ENCODE measurements at places on chromosomes 3 and 15. TPM values are rescaled to one million over a fixed set of nuclear protein-coding genes. Genes with fewer than 3 reads are reported as not detected.

GRCh38 chr3:27910456-27910855 lies 188.3 kb upstream of the EOMES start:
- DNase-seq = no peak

DNA sequence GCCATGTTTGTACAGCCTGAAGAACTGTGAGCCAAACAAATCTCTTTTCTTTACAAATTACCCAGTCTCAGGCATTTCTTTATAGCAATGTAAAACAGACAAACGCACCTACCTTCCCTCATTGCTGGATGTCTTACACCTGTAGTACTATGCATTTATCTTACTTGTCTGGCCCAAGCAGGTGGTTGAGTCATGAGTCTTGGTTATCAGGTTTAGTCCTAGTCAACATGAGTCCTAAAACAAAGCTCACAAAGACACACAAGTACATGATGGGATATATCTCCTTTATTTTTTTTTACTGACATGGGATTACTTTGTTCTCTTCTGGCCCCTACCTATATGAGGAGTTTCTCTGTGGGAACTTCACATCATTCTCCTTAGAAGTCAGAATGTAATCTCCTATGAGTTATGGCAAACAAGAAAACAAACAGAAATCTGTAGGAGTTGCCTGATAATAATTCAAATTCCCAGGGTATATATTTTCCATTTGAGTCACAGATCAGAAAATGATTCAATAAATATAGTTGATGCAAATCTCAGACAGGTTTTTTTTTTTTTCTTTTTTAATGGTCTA lies 33.6 kb upstream of the PLSCR2 start:
- peak; percentile 15 for DNase-seq

GRCh38 chr3:188584958-188585689 lies 431.2 kb downstream of the LPP start:
- peak; percentile 34 for DNase-seq

- DNase-seq = peak; percentile 44
These were observed 63.5 kb downstream of the OTOL1 start for GRCh38 chr3:161560008-161560637.

- DNase-seq = no peak
These were observed 60.5 kb upstream of the MRPS22 start for GRCh38 chr3:139283301-139283700.

GRCh38 chr15:27587810-27588209 lies 511.3 kb downstream of the OCA2 start:
- DNase-seq = peak; percentile 16

DNA sequence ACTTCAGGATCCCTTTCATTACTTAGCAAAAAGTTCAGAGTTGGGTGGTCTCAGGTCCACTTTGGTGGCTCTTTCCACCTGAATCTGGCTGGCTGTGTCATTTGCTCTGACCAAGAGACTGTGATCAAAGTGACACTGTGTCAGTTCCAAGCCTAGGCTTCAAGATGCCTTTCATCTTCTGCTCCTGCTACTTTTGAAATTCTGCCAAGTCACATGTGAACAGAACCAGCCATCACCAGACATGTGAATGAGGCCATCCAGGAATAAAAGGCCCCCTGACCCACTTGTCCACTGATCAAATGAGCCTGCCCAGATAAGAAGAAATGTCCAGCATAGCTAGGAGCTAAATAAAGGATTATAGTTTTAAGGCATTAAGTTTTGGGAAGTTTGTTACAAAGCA lies 132.2 kb downstream of the OSBPL10 start:
- DNase-seq = no peak

The GAP43 gene
- 1.00 TPM for total RNA-seq

DNA sequence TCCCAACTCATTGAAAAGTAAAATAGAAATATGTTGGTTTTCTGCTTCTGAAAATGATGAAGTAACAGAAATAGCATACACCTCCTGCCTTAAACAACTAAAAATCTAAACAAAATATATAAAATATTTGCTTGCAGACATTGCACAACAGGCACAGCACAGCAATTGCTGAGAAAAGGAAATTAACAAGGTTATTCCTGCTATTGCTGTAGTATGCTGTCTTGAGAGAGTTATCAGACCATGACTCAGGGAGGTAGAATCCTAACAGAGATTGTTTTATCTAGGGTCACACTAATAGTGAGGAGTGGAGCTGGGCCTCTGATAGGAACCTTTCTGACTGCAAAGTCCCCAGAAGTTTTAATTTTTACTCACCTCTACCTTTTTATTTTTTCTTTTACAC lies 72.6 kb downstream of the ZBTB20 start:
- no peak for DNase-seq

The ZMYND10 gene
- 1.4 TPM for total RNA-seq

DNA sequence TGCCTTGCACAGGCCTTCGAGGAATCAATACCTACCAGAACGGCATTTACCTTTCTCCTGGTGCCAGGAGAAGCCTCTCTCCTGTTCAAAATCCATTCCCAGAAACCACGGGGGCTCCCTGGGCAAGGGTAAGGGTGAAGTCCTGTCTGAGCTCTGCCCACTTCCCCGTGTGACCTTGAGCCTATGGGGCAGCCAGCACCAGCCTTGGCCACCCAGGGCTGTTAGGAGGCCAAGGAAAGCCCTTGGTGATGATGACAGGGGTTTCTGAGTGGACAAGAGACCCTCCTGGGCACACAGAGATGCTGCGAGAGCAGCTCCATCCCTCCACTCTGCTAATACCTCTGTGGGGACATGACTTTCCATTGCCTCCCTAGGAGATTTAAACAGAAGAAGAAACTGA lies 5.9 kb downstream of the SCN5A start:
- DNase-seq = no peak

The SNX33 gene
- 9.4 TPM for total RNA-seq

The SLC28A2 gene
- 0.08 TPM for total RNA-seq

DNA sequence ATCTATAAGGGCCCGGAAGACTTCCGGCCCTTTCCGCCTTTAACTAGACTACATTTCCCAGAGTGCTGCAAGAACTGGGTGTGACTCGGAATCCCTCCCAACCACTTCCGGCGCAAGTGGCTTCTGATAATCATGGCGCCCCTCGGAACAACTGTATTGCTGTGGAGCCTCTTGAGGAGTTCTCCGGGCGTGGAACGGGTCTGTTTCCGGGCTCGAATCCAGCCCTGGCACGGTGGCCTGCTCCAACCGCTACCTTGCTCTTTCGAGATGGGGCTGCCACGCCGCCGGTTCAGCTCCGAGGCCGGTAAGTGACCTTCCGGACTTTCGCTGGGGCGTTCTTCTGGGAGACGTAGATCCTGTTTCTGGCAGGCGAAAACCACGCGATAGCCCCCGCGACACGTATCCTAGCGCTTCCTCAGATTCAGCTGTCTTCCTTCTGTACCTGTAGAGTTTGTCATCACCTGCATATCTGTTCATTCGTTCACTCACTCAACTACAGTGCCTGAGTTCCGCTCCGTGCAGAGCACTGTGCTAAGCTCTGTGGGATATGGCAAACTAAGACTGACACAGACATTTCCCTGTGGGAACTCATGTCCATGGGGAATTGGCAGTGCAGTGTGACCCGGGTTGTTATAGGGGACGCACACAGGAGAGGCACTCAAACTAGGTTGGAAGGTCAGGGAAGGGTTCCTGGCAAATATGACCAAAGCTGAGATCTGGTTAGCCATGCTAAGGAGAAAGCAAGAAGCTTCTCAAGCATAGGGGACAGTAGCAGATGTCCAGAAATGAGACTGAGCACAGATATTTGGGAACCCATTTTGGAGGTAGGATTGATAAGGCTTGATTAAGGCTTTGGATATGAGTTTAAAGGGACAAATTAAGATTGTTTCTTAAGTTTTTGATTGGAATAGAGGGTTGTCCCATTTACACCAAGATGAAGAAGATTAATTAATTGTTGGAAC lies at the start of gene MRPS22:
TSS of gene MRPS22 (plus strand) at position 126 of the 962 bp plus-strand sequence. CDS start at position 133, 7 bp downstream.
- DNase-seq = peak; percentile 90

DNA sequence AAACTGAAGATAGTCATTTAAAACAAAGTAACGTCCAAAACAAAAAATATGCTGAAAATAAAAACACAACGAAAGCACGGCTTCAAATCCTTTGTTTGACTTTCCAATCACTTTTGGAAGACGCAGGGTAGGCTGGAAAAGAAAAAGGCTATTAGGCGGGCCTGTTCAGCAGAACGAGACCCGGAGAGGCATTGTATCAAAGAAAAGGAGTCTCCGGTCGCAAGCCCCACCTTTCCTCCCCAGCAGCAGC lies 691 bp downstream of the SENP7 start:
- no peak for DNase-seq

The KY gene
- not detected for total RNA-seq

The PRKCD gene
- total RNA-seq = 5.5 TPM

GRCh38 chr3:141926929-141927328 lies 50.5 kb downstream of the ATP1B3 start:
- no peak for DNase-seq

DNA sequence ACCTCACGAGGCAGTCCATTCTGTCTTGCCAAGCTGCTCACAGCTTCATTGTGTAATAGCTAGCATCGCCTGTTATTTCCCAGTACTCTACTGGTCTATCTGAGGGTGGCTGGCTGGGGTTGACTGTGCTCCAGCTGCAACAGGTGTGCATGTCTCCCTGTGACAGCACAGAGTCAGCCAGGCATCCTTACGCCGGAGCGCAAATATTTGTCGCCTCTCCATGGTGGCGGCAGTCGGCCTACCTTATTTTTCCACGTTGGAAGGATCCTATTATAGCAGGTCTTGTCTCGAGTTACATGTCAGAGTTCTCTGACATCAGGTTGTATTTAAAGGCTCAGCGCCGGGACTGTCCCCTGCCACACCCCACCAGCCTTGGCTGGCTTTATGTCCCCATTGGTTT lies 307.1 kb downstream of the TLE3 start:
- no peak for DNase-seq

GRCh38 chr3:188635258-188636042 lies 481.5 kb downstream of the LPP start:
- no peak for DNase-seq

The POTEB gene
- total RNA-seq = not detected

- peak; percentile 82 for DNase-seq
These were observed 600.8 kb downstream of the FOXP1 start for GRCh38 chr3:70982700-70983140.

GRCh38 chr3:5181469-5182141 lies 5.9 kb upstream of the EDEM1 start:
- no peak for DNase-seq

DNA sequence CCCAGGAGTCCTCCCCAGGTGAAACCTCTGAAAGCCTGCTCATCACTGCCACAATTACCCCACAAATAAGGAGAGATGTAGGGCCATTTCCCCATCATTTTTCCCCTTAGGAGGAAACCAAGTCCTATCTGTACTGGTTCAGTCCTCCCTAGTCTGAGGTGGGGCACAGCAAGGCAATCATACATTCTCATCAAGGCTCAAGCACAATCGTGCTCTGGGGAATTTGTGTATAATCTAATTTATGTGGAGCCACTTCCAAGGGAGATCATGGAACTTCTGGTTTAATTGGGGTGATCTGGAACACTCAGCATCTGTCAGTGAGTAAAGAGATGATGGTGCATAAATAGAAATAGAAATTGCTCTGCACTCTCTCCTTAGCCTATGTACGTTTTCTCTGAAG lies 546.9 kb downstream of the IGSF11 start:
- no peak for DNase-seq

- DNase-seq = no peak
These were observed 41.1 kb downstream of the NGRN start for GRCh38 chr15:90306560-90306959.

GRCh38 chr3:126446791-126447190 lies 28.9 kb downstream of the ZXDC start:
- no peak for DNase-seq

The RBPMS2 gene
- 0.14 TPM for total RNA-seq

DNA sequence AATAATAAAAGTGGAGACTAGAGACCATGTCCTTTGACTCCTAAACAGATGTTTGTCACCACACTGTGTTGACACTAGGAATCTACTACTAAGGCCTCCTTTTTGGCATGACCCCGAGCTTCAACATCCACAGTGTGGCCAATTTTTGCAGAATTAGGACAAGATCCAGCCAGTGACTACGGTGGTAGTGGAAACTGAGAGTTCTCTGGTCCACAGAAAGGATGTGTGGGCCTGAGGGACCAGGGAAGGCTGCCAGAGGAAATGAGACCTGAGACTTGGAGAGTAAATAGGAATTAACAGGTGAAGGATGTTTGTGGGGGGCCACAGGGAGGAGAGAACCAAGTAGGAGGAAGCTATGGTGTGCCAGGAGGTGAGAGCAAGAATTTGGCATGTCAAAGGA lies 122.7 kb downstream of the CHCHD6 start:
- no peak for DNase-seq

DNA sequence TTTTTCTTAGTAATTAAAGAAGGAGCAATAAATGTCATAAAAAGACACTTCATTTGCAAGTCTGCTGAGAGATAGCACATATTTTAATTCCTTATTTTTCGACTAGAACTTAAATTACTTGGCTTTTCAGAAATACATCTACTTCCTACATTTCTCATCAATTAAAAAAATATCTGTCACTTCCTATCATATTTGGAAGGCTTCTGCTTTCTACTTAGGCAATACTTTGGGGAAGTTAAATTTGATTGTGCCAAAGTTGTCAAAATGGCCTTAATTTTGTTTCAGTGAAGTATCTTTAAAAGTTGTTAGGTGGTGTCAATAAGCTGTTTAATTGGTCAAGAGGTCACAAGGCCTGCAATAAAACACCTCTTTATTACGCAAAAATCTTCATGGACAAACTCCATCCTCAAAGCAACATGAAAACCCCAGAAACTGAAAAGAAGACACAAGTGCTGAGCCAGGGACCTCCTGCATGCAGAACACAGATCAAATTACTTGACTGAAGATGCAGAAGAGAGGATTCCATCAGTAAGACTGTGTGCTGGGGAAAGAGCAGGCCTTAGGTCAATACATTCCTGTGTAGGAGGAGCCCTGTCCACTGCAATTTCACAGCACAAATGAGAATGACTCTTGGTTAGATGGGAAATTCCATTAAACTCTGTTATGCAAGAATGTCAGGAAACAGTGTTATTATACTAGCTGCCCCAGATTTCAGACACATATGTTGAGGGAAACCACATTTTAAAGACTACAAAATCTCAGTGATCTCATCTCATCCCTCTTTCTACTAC lies 48.0 kb upstream of the FSTL1 start:
- peak; percentile 90 for DNase-seq

The C3orf20 gene
- not detected for total RNA-seq

DNA sequence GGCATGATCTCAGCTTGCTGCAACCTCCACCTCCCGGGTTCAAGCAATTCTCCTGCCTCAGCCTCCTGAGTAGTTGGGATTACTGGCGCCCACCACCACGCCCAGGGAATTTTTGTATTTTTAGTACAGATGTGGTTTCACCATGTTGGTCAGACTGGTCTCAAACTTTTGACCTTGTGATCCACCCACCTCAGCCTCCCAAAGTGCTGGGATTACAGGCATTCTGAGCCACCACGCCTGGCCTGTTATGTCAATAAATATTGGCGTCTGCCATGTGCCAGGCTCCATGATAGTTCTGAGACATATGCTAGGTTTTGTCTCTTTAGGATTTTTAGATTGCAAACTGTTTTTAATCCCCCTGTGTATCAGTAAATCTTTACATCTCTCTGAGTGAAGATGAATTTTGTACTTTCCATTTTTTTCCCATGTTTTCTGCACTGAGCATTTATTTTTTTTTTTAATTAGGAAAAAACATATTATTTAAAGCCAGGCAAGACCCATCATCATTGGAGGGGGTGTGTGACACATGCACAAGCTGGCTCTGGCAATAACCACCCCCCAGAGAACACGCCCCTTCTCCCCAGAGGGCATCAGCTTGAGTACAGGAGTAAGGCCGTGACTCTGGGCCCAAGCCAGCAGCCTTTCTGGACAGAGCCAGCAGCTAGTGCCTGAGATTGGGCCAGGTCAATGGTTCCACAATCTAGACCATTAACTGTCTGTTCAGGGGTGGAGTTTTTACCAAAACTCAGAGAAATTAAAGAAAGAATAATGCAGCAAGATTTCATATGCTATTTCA lies 51.0 kb upstream of the ATP1B3 start:
- no peak for DNase-seq
